LoVo (cell line): ENCODE measurements at places on chromosomes 5 and 9.

DNA sequence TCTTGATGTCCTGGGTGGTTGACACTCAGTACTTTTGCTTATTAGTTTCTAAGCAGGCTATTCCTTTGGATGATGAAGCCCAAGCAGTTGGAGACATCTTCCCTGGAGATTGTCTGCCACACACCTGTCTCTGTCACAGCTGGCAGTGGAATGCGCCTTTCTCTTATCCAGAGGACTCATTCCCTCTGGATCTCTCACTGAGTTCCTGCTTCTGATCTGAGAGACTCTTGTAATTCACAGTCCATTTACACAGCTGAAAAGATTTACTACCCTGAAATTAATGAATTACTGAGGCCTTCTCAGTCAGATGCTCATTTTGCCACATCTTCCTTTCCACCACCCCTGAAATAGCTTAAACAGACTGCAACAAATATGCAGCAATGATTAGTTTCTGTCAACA is 15.9 kb downstream of the TAL2 start:
- DNase-seq: no peak

DNA sequence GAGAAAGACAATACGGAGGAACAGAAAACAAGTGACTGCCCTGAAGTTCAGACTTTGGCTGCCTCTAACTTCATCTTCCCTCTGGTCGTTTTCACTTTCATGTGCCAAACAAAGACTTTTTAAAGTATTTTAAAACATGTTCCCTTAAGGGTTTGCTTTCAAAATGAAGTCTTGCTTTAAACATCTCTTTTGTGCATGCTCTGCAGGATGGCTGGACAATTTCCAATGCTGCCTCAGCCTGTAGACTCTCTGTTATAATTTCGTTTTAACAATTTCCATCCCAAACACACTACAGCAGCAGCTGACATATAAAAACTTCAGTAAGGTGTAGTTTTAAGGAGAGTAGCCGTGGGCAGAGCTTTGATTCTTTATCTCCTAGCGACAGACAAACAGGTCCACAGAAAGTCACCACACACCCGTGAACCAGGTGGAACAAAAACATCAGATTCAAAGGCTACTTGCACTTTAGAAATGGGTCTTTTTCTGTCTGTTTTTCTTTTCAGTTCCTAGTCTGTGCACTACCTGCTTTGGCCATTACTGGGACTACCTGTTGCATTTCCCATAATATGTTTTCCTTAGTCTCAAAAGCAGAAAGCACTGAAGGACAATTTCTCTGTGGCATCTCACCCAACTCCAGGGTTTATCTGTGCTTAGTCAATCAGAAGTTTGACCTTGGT is 308.9 kb downstream of the DTWD2 start:
- DNase-seq: no peak

GRCh38 chr9:111102793-111103464 is 64.7 kb upstream of the LPAR1 start:
- no peak for DNase-seq

- no peak for DNase-seq
These were observed 111.3 kb downstream of the FER start for GRCh38 chr5:108858959-108859358.

DNA sequence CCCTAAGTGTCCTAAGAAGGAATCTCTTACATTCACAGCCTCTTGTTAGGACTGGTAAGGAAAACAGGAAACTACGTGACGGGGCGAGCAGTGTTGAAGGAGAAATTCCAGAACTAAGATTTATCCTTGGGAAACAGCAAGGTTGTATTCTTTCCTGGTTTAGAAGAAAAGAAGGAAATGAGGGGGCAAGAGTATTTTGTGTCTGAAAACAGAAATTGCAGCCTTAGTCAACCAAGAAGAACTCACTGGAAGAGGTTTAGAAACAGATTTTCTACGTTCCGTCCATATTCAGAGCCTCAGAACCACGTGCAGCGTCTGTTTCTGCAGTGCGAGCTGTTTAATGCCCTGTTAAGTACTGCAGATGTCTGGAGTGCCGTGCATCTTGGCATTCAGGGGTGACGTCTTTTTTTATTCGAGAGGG is 75.2 kb downstream of the GOLPH3 start:
- no peak for DNase-seq

DNA sequence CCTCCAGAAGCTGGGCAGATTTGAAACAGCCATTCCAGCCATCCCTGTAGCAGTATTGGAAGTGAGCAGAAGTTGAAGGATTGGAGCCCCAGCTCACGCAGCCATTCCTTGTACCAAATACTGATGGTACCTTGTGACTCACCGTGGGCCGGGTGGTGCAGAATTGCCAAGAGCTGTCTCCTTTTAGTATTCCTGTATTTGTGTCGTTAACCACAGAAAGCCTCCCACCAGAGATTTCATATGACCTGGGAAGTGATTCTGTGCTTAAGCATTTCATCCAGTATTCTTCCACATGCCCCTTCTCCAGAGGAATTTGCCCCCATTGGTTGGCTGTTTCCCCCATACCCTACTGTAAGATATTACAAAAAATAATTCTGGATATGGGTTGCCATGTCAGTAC is 17.7 kb upstream of the TLX3 start:
- DNase-seq: no peak
